ENCODE measurements at places on chromosomes 12 and 14.

DNA sequence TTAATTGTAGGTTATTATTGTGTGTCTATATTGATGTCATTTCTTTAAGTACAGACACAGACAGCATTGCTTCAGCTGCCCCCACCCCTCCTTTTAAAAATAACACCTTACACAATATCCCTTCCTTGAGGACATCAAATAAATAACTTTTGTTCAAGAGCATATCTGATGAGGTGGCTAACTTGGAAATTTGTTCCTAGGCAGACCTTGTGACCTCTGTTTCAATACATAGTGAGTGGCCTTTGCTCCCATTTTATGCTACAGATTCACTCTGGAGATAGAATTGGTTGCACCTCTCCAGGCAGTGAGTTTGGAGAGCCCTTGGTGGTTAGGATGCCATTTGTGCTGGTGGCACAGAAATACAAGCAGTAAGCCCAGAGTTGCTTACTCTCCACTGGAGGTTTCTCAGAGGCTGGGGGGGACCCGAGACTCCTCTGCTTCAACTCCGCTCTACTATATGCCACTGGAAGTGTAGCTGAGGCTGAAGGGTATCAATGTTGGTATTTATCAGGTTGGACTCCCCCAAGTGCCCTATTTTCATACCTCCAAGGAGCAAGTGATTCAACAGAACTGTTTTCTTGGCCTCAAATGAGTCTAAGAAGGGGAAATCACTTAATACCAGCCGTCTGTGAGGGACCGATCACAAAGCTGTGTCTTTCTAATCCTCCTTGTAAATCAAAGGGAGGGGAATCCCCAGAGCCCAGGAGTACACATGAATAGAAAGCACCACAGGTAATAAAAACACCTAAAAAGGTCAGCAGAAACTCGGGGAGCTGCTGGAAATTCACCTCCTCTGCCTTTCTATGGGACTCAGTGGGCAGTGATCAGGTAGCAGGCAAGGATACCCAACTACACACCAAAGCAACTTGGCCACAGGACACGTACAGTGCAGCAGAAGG, 463.1 kb downstream of the RAD51B start:
- DNase-seq, result no peak

DNA sequence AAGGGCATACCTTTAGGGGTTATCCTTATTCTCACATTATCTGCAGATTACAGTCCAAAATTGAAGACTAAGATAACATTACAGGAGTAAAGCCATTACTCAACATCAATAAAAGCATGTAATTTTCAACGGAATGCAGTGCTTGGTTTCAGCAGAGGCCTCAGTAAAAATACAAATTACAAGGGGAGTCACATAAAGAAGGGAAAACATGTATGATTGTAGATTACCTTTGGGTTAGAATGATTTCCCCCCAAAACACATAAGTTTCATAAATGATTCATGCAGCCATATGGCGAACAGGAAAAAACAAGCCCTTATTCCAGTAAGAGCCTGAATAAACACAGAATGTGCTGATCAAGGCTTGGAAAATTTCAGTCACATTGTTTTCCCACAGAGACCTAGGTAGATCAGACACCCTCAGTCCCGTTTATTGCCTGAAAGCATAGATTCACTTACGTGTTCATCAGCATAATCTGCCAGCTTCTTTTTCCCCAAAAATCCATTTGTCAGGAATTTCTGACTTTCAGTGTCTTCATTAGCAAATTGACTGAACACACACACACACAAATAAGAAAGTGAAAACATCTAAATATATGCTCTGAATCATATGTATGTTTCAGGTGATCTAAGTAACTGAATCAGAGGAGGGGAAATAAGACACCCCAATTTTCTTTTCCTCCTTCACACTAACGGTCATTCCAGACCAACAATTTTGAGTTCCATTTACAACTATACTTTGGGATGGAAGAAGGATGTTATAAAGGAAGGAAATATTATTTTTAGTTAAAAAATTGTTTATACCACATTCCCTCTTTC, 37.5 kb downstream of the SLC38A4 start:
- DNase-seq, result no peak

DNA sequence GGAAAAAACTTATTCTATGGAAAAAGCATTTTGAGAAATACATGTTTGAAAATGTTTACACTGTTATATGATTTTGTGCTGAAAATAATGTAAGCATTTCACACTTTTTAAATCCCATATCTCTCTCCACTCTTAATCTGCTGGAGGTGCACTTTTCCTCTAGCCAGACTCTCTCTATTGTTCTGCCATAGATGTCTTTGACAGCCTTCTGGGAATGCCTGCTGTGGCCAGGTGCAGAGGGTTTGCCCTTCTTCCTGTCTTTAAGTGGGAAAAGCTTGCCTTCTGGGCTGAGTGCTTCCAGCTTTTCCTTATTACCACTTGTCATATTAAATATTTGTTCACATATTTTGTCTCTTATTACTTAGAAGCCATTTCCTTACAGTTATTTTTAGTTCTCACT, 60.1 kb upstream of the PPM1H start:
- DNase-seq, result no peak

GRCh38 chr14:101222362-101223070, 319.0 kb upstream of the RTL1 start:
- no peak for DNase-seq

DNA sequence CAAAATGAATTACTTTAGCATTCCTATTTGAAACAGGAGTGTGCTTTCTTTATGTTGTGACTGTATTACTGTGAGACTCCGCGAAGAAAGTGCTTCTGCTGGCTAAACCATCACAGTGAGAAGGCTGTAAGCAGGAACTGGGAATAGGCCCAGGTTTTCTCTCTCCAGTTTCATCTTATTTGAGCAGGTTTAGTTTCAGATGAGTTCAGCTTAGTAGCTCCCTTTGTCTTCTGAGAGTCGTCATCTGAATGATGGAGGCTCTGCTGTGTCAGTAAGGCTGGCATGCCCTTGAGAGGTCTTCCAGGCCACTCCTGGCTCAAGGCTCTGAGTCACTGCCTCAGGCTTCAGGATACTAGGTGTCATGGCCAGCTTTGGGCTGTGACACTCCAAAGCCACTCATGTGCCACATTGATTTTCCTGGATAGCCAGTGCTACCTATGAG, 205.6 kb upstream of the RGS6 start:
- DNase-seq, result no peak

GRCh38 chr12:119011231-119011630, 29.9 kb downstream of the SRRM4 start:
- DNase-seq, result no peak

GRCh38 chr12:67388331-67389138, 119.4 kb downstream of the CAND1 start:
- DNase-seq, result no peak

All from GOT3 (cell line).